ENCODE measurements at places on chromosomes 5 and 9.

DNA sequence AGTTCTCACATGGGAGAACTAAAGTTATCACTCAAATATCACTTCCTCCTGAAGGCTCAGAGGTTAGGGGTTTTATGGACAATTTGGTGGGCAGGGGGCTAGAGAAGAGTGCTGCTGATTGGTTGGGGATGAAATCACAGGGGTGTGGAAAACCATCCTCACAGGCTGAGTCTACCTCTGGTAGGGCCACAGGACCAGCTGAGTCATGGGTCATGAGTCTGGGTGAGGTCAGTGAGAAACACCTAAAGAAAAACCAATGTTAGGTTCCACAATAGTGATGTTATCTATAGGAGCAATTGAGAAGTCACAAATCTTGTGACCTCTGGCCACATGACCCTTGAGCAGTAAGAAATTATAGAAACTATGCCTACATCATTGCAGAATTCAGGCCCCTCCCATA lies 203.3 kb upstream of the TARS1 start:
- no peak for DNase-seq

DNA sequence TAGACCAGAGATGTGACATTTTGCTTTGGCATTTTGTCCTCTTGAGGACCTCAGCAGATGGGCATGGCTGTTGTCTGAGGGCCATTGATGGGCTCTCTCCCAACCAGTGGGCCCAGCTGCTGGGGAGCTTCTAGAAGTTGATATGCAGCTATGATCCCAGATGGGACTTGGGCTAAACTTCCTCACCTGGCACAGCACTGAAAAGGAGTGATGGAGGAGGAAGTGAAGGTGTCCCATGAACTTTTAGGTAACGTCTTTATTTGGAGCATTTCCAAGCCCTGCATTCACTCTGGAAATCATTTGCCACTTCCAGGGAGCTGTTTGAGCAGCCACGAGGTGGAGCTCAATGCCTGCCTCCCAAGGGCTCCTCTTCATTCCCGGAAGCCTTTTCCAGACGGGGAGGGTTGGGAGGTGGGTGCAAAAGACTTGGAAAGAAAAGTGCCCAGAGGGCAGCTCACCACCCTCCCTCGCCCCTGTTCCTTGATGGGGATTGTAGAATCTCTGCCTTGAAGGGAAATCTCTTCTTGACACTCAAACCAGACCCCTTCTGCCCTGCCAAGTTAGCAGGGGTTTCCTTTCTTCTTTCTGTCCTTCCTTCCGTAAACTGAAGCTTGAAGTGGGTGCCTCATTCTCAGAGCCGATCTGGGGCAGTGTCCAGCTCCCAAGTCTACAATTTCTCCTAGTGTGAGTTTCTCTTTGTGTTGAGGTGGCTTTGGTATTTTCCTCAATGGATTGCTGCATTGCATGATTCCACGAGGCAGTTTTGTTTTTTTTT lies 18.1 kb upstream of the NEUROG1 start:
- DNase-seq: no peak

DNA sequence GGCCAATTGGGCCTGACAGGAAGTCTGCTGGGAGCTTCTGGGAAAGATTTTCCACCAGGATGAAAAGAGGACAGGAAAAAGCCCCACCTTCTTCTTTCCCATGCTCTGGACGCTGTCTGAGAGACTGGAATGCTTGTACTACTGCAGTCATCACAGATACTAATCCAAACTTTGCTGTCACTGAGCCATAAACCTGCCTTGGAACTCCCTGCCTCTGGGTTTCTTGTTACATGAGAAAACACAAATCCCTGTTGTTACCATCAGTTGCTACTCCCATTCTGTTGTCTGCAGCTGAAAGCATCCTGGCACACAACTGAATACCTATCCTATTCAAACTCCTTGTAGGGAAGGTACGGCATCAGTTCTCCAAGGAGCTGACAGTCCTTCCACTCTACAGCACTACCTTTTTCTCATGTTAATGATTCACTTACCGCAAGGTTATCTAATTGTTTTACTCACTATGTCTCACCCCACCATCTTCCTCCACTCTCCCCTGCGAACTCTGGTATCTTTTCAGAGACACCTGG lies 167.5 kb downstream of the CDK5RAP2 start:
- no peak for DNase-seq

- DNase-seq: no peak
These were observed 15.3 kb downstream of the NRG2 start for GRCh38 chr5:140027807-140028206.

DNA sequence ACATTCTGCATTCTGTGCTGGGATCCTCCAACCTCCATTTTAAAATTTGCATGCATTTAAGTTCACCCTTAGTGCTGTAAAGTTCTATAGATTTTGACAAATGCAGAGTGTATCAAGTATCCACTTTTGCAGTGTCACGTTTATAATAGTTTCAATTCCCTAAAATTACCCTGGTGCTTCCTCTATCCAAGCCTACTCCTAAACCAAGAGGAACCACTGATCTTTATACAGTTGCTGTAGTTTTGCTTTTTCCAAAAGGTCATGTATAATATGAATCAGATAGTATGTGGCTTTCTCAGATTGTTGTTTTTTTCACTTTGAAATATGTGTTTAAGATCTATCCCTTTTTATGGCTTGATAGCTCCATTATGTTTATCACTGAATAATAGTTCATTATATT lies 468.4 kb upstream of the CDH6 start:
- no peak for DNase-seq

DNA sequence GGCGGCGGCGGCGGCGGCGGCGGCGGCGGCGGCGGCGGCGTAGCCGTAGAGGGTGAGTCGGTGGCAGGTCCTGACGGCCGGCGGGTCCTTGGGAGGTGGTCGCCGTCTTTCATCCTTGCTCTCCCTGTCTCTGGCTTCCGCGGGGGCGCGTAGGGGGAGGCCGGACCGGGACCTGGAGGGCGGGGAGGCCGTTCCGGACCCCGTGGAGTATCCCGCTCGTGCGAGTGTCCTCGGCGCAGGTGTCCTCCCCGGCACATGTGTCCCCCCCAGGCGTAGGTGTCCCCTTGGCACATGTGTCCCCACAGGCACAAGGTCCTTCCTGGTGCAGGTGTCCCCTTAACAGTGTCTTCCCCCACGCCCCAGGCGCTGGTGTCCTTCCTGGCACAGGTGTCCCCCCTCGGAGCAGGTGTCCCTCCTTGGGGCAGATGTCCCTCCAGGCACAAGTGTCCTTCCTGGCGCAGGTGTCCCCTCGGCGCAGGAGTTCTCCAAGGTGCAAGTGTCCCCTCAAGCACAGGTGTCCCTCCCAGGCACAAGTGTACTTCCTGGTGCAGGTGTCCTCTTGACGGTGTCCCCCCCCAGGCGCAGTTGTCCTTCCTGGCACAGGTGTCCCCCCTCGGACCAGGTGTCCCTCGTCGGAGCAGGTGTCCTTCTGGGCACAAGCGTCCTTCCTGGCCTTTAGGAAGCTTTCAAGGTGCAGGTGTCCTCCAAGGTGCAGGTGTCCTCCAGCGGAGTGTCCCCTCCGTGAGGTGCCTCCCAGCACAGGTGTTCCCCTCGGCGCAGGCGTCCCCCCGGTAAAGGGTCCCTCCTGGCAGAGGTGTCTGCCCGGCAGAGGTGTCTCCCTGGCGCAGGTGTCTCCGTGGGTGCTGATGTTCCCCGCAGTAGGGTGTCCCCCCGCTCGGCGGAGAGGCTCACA lies 519 bp downstream of the EXOC3 start:
- no peak for DNase-seq

DNA sequence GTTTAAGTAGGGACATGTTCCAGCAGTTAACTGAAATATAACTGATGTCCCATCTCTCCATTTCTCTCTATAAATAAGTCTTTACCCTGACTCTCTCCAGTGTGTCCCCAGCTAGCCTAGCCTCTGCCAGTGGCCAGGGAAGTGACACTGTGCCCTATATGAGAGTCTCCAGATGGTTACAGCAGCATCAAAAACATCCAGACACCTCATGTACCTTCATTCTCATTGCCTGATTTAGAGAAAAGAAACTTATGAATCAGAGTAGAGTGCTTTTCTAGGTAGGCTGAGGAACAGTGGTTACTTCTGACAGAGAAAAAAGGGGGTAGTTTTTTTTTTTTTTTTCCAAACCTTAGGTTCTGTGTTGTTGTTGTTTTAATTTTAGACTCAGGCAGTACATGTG lies 148.5 kb downstream of the GNAQ start:
- no peak for DNase-seq

- no peak for DNase-seq
These were observed 156.0 kb upstream of the OTULINL start for GRCh38 chr5:14425559-14425958.

GRCh38 chr9:17587113-17587512 lies 8.2 kb downstream of the SH3GL2 start:
- no peak for DNase-seq

DNA sequence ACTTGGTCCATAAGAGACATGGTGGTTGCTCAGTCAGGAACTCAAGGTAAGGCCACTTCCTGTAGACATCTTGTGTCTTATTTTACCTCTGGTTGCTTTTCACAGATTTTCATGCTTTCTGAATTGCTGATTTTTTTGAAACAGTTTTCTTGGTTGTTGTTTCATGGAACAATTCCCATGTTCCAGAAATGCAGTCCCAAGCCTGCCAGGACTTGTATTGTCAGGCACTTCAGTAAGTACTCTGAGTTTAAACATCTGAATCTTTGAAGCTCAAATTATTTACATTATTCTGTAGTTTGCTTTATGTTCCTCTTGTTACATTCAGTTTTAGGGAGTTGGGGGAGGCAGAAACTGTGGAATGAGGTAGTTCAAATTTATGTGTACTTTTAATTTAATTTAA lies 290.2 kb downstream of the DMRT2 start:
- DNase-seq: no peak

GRCh38 chr9:72228282-72228681 lies 79.0 kb downstream of the GDA start:
- DNase-seq: no peak

DNA sequence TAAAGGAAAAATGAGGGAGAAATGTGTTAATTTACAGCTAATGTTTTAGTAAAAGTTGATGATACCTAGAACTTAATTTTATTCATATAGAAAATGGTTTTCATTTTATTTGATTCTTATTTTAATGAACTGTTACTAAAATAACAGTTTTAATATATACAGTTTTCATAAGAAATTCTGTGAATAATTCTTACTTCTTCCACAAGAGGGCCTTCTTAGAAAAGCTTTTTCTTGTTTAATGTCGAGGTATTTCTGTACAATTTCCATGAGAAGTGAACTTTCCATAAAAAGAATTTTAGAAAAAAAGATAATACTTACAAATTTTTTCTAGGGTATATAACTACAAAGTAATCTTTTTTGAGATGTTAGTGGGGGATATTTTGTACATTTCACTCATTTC lies 73.9 kb downstream of the KLF9 start:
- DNase-seq: no peak

GRCh38 chr5:73698011-73698410 lies 72.0 kb downstream of the ARHGEF28 start:
- DNase-seq: no peak

GRCh38 chr5:2374703-2375102 lies 376.8 kb downstream of the IRX2 start:
- no peak for DNase-seq

- no peak for DNase-seq
These were observed 471.9 kb upstream of the RGMB start for GRCh38 chr5:98301547-98301946.

GRCh38 chr9:11182001-11182400 lies 569.2 kb upstream of the PTPRD start:
- DNase-seq: no peak

DNA sequence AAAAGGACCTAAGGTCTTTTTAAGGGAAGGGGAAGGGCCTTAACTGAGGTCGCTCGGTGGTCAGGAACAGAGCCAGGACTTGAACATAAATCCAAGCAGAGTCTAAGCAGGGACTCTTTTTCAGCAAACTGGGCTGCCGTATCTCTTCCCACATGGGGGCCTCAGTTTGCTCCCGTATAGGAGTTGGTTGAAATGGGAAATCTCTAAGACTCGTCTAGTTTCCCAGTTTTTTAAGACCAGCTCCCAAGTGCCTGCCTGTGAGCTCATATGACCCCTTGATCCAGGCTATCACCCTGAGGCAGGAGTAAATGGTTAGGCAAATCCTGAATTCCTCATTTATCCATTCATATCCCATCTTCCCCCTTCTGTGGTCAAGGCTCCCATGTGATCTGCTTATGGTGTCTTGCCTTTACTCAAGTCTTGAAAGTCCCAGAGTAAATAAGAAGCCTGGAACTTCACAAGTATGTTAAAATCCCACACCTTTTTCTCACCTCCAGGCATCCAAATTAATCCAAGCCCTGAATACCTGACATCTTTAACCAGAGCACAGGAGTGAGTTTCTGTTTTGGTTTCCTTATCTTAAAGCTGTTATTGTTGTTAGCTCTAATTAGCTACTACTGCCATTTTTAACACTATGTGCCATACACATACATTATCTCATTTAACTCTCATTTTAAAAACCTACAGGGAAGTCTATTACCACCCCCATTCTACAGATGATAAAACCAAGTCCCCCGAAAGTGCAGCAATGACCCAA lies 3.0 kb downstream of the ARSI start:
- no peak for DNase-seq

- DNase-seq: no peak
These were observed 197.7 kb downstream of the PLK2 start for GRCh38 chr5:58262226-58262625.

DNA sequence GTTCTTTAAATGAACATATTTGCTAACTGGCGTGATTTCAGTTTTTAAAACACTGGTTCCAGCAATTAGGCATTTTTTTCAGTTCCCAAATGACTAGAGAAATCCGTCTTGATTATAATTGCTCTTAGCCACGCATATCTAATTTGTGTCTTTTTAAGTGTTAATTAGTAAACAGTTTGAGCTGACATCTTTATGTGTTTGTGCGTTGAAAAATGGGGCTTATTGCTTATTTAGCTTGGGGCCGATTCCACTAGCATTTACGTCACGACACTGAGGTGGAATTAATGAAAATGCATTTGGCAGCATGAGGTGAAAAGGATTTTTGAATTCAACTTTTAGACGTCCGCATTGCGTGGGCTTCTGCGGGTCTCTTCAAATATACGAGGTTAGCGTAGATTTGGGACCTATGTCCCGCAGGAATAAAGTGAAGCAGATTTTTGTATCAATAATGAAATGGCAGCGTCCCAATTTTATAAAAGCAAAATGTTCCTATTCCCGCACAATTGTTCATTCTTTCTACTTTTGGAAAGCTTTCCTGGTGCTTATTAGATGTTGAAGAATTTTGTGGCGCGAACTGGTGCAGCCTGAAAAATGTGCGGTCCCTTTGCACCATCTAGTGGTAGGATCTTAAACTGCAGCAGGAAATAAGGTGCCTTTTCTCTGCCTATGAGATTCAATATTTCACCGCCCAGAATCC lies 122.7 kb upstream of the LMX1B start:
- no peak for DNase-seq

DNA sequence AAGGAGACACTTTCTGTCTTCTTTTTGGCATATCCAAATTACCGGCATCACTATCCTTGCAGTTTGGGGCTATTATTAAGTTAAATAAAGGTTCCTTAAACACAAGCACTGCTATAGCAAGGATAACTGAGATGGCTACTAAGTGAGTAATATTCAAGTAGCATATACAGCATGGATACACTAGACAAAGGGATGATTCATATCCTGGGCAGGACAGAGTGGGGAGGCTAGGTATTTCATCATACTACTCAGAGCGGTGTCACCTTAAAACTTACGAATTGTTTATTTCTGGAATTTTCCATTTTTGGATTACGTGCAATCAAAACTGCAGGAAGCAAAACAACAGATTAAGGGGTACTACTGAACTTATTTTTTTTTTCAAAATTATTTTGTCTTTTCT lies 54.1 kb downstream of the FER start:
- no peak for DNase-seq

GRCh38 chr5:111266491-111266890 lies 42.3 kb downstream of the CAMK4 start:
- no peak for DNase-seq

All from T-helper 17 cell (primary cell).